ENCODE measurements at places on chromosomes 13 and 19.

DNA sequence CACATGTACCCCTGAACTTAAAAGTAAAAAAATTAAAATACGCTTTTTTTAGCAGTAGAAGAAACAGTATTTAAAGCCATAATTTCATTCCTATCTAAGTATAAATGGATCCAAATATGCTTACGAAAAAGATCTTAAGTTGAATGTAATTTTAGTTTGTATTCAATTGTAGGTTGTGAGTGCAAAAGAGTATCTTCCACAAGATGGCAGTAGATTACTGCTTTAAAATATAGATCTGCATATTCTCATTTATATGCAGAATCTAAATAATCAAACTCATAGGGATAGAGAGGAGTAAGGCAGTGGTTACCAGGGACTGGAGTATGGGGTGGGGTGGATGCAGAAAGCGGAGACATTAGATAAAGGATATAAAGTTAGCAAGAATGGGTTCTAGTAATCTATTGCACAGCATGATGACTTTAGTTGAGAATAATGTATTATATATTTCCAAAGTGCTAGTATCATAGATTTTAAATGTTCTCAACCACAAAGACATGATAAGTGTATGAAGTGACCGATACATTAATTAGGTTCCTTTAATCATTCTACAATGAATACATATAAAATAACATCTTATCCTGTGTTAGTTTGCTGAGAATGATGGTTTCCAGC, 14.2 kb downstream of the OR7A17 start:
- DNase-seq: no peak

GRCh38 chr13:38045278-38046048, 175.9 kb upstream of the TRPC4 start:
- DNase-seq: no peak

DNA sequence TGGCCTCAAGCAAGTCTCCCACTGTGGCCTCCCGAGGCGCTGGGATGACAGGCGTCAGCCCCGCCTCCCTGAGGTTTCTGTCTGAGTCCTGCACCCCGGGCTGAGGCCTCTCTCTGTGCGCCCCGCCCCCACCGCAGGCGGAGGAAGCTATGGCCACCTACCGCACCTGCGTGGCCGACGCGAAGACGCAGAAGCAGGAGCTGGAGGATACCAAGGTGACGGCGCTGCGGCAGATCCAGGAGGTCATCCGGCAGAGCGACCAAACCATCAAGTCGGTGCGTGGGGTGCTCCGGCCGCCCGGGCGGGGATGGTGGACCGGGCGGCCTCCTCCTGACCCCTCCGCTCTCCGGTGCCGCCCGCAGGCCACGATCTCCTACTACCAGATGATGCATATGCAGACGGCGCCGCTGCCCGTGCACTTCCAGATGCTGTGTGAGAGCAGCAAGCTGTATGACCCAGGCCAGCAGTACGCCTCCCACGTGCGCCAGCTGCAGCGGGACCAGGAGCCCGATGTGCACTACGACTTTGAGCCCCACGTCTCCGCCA, 12.7 kb downstream of the ARHGAP45 start:
- DNase-seq: no peak

DNA sequence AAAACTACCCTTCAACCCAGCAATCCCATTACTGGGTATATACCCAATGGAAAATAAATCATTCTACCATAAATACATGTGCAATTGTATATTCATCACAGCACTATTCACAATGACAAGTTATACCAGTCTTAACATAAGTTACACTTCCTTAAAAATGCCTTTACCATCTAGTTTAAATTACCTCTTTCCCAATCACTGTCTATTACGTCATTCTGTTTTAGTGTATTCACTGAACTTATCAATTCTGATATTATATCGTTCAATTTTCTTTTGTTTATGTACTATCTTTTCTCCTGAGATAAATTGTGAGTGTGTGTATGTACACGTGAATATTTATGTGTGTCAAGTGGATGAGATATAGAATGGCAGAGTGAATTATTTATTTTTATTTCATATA, 1416.8 kb downstream of the OLFM4 start:
- no peak for DNase-seq

- DNase-seq: no peak
These were observed 767 bp upstream of the GADD45B start for GRCh38 chr19:2475018-2475701.

GRCh38 chr19:5091018-5091683, 122.2 kb downstream of the KDM4B start:
- DNase-seq: no peak

DNA sequence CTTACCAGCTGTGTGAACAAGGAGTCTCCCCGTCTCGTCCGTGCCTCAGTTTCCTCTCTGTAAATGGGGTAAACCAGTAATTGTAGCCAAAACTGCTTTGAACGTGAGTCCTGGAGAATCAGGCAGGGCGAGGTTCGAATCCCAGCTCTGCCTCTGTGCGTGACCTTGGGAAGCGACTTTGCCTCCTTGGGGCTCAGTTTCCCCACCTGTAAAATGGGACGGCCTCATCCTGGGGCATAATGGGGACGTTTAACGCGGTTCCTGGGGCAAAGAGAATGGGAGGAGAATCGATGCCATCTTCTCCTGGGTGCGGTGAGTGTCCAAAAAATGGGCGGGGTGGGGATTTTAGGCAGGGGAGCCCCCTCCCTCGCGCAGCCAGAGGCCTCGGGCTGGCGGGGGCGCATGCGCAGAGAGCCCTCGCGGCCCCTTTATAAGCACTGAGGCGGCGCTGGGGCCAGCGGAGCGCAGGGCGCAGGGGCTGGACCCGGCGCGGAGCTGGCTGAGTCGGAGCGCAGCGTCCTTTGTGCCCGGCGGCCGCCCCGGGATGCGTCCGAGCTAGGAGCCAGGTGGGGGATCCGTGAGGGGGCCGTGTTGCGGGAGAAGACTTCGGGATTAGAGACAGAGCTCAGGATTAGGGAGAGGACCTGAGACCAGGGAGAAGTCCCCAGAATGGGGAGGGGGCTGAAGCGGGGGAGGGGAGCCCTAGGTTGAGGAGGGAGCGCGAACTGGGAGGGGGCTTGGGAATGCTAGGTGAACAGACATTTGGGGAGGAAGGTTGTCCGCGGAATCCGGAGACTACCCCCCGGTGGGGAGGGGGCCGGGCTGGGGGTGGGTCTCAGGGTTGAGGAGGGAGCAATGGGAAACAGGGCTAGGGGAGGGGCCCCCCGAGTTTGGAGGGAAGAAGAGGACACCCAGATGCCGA, at the start of gene NCAN:
Gene NCAN, plus strand, starts transcription at position 460 of the 922 bp plus-strand sequence. CDS start 4,996 bp downstream, outside the sequence.
- no peak for DNase-seq

GRCh38 chr13:63433546-63434150, 2018.0 kb upstream of the PCDH20 start:
- no peak for DNase-seq

DNA sequence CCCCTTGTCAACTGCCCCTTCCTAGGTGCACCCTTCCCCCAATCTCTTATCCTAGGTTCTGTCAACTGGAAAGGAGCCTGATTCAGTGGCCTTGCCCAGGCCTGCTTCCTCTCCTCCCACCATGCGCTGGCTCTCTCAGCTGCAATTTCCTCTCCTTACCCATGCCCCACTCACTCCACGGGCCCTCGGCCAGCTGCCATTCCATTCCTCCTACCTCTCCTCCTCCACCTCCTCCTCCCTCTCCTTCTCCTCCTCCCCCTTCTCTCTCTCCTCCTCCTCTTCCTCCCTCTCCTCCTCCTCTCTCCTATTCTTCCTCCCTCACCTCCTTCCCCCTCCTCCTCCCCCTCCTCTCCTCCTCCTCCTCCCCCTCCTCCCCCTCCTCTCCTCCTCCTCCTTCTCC, 9.6 kb upstream of the TIMM44 start:
- no peak for DNase-seq

DNA sequence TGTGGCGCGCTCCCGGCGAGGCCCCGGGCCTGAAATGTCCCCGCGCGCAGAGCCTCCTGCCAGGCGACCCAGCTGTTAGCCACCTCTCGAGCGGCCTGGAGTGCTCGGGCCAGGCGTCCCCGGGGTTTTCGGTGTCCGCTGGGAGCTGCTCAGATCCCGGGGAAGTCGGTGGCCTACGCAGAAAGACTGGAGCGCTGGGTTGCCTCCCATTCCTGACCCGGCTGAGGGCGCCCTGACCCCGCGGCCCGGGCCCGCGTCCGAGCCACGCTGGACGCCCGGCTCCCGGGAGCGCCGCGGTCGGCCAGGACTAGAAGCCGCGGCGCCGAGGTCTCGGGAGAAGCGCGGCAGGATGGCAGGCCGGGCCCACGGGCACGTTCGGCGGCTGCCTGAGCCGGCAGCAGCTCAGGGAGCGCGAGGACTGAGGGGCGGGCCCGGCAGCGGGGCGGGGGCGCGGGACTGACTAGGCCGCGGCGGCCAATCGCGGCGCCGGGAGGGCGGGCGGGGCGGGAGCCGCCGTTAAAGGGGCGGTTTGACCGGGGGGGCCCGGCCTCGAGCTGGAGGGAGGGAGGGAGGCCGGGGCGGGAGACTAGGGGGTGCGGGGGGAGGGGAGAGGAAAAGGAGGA, 1.3 kb upstream of the ZIC2 start:
- DNase-seq: no peak

DNA sequence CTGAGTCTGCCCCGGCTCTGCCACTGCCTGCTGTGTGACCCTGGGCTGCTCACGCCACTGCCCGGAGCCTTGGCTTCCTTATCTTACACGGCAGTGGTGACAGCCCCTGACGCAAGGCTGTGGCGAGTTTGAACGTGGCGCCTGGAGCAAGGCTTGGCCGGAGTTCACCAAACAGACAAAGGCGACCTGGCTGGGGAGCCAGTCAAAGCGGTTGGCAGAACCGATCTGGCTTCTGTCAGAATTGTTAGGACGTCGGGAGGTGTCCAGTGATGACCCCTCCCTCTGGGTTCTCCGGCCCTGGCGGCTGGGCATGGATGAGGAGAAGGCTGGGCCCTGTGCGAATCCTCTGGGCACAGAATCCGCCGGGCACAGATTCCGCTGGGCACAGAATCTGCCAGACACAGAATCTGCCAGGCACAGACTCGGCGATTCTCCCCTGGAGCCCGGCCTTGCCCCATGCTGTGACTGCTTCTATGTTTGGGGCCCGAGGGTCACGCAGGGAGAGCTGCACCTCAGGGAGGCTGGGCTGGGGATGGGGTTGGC, 11.7 kb upstream of the TMEM255B start:
- DNase-seq: no peak

GRCh38 chr13:87537951-87538350, 133.2 kb upstream of the SLITRK5 start:
- DNase-seq: no peak

DNA sequence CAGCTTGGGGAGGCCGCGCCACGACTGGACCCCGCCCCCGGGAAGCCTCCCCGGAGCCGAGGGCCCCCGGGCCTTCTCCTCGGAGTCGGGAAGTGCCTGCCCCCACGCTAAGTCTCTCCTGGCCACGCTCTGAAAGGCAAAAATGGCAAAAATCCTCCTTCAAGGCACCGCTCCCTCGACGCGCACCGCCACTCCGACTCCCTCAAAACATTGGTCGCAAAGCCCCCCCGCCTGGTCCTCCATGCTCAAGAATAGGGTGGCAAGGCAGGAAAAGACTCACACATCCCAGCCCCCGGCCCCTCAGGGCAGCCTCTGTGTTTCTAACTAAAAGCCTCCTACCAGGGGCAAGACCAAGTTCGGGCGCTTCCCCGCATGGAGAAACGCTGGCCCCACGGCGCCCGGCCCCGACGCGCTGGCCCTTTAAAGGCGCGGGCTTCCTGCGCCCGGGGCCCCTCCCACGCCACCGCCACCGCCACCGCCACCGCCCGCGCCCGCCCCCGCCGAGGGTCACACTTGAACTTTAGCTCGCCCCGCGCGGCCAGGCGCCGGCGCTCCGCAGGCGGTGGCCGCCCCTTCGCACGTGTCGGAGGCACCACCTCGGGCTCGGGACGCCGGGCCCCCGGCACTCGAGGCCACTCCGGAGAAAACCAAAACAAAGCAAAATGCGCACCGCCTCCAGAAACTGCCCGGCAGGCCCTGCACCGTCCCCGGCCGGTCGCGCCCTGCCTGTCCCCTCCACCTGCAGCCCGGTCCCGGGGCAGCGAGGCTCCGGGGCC, 1.9 kb downstream of the FOXO1 start:
- DNase-seq: peak; percentile 55

GRCh38 chr19:7226739-7227138, 67.5 kb downstream of the INSR start:
- no peak for DNase-seq

- DNase-seq: no peak
These were observed 68.3 kb upstream of the RXFP2 start for GRCh38 chr13:31670831-31671617.

DNA sequence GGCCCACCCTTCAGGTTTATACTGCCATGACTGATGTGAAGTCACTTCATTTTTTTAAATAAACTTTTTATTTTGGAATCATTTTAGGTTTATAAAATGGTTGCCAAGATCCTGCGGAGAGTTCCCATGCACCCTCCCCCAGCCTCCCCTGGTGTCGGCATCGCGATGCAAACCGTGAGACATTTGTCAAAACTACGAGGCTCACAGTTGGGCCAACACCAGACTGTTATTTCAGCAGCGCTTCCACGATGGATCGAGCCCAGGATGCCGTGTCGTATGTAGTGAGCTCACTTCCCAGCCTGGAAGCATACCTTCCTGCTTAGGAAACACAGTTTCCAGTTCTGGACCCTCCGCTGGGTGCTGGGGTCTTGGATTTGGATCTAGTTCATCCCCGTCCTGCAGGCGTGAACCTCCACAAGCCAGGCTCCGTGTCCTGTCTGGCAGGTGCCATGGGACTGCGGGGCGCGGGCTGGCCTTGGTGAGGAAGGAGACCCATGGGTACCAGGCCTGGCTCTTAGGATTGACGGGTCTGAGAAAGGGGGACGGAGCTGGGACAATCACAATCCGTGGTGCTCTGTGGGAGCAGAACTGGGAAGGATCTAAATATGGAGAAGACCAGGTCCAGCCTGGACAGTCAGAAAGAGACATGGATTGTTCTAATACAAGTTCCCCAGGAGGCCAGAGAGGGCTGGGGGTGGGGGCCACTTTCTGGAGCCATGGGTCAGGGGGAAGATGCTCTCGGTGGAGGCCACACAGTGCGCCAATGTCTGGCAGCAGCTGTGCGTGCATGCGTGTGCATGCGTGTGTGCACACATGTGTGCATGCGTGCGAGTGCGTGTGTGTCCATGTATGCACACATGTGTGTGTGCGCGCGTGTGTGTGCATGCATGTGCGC, 2.4 kb upstream of the SBK2 start:
- DNase-seq: no peak

GRCh38 chr13:58907347-58907746, 1256.4 kb downstream of the DIAPH3 start:
- DNase-seq: no peak

DNA sequence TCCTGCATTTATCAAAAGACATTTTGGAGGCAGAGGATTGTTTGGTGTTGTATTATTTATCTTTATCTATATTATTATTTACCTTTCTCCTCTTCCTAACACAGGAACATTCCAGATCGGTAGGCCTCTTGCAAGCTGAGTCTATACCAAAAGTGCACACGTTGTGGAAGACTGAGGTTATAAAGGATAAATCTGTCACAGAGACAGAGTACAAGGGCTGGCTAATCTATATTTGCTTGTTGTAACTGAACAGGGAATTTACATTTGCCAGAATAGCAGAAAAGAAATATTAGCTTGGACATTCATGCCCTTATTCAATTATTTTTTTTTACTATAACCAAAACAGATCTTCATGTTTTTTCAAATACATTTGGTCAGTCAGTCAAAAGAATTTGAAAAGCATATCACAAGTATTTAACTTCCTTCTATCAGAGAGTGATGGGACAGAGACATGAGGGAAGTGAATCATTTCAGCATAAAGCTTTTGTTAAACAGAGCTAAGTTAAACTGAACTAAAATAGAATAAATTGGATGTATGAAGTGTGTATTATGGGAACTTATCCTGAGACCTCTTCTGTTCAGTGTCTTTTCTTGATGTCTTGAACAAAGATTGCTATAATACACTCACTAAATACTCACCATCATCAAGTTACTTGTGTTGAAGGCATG, 352.5 kb downstream of the DNAJC15 start:
- no peak for DNase-seq
